ENCODE measurements at places on chromosomes 2 and 18. TPM values are rescaled to one million over a fixed set of nuclear protein-coding genes. Genes with fewer than 3 reads are reported as not detected.
A peak's percentile ranks its signal among the peaks of the same experiment; 100 is the strongest.

CARF gene
- total RNA-seq, result 11.8 TPM

PROC gene
- not detected for total RNA-seq

PARD3B gene
- not detected for total RNA-seq

NR4A2 gene
- 0.40 TPM for total RNA-seq

SIX2 gene
- total RNA-seq, result not detected

CWC22 gene
- total RNA-seq, result 23.7 TPM

GRHL1 gene
- total RNA-seq, result 1.3 TPM

DNA sequence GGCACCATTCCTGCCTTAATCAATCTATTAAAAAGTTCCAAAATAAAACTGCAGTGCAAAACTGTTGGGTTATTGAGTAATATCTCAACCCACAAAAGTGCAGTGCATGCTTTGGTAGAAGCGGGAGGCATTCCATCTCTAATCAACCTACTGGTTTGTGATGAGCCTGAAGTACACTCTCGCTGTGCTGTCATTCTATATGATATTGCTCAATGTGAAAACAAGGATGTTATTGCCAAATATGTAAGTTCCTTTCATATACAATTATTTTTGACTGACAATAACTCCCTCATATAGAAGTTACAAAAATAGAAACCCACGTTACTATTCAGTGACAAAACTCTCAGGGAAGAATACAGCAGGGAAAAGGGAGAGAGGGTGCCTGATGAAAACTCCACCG is 43.0 kb downstream of the OSGEPL1 start:
- DNase-seq, result no peak

DNA sequence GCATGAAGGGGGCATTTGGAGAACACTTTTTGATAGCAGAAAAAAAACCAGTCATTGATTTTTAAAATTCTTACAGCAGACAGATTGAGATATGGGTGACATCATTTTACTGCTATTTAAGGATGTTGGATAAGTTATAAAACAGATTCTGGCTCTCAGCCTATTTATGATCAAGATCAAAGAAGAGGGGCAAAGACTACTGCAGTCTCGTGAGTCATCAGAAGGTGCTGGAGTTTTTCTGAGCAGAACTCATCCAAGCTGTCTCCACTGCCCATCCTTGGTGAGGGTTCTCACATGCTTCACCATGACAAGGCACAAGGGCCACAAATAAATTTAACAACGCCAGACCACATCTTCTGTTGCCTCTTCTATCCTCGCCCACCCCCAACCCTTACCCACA is 58.8 kb downstream of the ST6GAL2 start:
- DNase-seq, result peak; percentile 17

GRCh38 chr18:75393721-75394120 is 33.8 kb downstream of the SMIM21 start:
- DNase-seq, result no peak

DNA sequence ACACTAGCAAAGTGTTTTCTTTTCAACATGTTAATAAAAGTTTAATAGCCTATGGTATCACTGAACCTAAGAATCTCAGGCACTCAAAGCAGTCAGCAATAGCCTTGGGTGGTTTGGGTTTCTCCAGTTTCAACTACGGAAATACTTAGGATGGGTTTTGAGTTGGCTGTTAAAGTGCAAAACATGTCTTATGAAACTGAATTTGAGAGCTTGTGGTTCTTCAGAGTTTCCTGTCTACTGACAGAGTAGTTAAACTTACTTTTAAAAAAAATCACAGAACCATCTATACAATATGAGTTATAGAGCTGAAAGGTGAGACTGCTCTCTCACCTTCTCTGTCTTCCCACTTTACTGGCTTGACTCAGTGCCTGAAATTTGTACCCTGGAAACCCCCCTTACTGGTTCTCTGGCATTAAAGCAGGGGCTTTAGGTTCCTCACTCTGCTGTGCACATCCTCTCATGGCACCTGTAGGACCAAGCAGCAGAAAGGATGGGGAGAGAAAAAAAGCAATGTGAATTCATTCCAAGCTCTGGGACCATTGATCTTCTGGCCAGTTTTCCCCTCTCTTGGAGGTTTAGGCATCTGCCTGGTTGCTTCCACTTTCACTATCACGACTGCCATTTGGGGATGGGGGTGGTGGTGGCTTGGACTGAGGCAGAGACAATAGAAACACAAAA is 18.1 kb downstream of the CCDC141 start:
- DNase-seq, result no peak

DNA sequence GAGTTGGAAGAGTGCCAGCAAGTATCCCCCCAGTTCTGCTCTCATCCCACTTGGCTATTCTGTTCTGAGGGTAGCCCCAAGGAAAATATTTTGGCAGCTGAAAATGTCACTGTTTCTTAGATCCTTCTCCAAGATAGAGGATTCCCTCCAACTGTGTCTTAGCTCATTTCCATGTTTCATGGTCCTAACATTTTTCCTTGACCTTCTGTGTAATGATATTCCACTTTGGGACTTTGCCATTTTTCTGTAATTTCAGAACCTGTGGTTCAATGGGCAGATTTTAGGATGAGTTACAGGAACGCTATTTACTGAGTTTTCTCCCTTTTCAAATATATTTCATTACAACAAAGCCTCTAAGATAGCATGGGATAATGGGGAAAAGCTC is 34.7 kb downstream of the NHEJ1 start:
- DNase-seq, result no peak

DNA sequence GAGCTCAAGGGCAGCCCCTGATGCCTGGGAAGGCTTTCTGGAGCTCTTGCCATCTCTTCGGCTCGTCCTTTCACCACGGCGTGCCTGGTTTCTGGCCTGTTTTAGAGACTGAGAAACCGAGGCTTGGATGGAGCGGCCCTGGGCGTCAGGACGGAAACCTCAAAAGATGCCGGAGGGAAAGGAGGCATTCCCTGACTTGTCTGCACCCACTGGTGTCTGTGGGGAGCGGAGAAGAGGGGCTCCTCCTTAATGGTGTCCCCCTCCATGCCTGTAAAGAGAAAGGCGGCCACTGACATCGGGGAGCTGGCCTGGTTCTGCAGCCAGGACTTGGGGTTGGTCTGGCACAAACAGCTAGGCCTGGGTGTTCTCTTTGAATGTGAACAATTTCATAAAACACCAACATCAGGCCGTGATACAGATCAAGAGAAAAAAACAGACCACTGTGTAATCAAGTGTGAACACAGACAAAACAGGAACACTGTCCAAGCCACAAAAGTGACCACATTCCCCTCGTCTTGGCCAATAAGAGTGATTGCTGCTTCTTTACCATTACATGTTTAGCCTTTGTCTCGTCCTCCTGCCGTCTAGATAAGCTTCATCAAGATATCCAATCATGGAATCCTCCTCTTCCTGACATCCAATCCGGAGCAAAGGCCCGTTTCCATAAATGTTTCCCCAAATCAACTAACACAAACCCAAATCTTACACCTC is 633 bp upstream of the ILKAP start:
- no peak for DNase-seq

DNA sequence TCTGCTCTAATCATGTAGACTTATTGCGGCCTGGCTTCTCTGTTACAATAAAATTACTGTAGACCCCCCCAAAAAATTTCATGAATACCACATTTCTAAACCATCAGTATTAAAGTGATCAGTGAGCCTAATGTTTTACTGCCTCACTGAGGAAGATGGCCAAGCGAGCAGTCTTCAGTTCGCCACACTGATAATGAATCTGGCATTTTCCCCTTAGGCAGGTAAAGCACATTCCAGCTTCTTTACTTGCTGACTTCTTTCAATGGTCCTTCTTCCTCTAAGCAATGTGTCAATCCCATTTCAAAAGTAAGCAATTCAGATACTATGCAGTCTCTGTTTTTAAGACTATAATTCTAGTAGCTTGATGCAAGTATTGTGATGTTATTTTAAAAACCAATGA is 137.6 kb downstream of the LAMA1 start:
- no peak for DNase-seq

GRCh38 chr2:236078297-236079255 is 89.6 kb downstream of the GBX2 start:
- no peak for DNase-seq

GRCh38 chr18:8657050-8657820 is 48.0 kb downstream of the RAB12 start:
- peak; percentile 34 for DNase-seq

GRCh38 chr2:5751873-5752482 is 59.8 kb downstream of the SOX11 start:
- DNase-seq, result no peak

GRCh38 chr2:23204685-23205242 is 180.2 kb upstream of the KLHL29 start:
- DNase-seq, result no peak

GRCh38 chr2:190094316-190094871 is 31.9 kb upstream of the MSTN start:
- DNase-seq, result no peak

DNA sequence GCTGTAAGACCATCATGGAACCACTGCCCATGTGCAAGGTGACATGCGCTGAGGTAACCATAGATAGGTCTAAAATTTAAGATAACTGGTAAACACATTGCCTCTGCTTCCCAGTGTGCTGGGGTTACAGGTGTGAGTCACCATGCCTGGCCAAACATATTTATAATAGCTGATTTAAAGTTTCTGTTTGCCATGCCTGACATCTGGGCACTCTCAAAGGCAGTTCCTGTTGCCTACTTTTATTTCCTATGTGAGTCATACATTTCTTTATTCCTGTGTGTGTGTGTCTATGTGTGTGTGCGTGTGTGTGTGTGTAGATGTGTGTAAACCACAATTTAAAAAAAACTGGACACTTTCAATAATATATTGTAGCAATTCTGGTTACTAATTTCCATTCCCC is 415.2 kb upstream of the NETO1 start:
- no peak for DNase-seq

DNA sequence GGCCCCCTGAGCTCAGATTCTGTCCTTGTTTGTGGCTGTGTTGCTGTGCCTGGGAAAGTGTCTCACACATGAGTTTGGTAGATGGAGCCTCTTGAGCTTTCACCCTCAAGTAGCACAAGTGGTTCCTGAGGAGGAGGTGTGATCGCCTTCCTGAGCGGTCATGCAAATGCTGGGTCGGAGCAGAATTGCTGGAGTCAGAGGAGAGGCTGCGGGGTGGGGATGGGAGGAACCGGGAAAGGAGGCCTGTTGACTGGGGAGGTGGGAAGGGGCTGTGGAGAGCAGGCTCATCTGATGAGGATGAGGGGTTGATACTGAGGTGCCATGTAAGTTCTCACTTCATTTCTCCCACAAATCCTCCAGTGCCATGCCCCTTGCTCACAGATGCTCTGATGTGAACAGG is 48.4 kb upstream of the ATG16L1 start:
- DNase-seq, result no peak

Data from Karpas-422 (cell line).